RPMI8226 (cell line): ENCODE measurements at places on chromosomes 4 and X.

DNA sequence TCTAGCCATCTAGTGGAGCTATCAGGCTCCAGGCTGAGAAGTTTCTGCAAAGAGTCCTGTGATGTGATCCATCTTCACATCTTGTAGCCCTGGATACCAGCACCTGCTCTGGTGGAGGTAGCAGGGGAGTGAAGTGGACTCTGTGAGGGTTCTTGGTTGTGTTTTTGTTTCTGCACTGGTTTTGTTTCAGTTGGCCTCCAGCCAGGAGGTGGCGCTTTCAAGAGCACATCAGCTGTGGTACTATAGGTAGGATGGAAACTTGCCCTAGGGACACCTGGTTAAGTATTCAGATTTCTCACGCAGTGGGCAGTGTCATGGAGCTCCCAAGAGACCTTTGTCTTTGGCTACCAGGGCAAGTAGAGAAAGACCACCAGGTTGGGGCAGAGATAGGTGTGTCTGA lies 257.5 kb upstream of the SLC7A11 start:
- DNase-seq: no peak

DNA sequence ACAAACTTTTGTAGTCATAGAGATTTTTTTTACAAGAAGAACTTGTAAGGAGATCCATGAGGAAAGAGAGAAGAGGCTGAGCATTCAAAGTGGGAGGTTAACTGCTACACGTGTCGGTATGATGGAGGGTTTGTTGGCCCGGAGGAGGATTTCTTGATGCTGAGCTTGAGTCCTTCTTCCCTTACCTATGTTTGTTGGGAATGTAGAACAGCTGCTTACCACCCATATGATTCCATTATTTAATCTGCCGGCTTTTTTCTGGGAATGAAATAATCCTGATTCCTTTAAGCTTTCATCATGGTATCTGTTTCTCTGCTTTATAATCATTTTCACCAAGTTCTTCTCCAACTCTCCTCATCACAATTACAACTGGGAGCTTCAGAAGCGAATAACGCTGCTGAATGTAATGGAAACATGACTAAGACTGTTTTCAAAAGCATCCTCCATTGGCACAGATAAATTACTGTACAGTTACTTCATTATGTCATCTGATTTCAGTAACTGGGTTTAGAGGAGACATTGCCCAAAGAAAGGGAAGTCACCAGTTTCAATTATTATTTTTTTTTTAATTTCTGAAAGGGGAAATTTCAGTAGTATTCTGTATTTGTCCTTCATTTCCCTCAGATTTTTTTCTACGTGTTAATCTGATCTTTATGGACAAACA lies 420.6 kb downstream of the SPRY1 start:
- DNase-seq: no peak

DNA sequence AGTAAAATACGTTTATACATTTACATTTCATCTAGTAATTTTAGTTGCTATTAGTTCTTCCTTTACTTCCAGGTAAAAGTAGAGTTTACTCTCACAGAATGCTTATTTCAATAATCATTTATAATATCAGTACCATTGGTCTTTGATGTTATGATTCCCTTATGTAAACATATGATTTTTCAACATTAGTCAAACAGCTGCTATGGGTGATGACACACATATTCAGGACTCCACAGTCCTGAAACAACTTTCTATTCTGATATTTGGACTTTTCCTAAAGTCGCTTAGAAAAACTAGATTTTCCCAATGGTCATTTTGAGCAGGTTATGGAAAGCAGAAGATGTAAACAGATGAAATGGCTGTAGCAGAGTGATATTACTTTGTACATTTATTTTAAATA lies 369.8 kb downstream of the UNC5C start:
- DNase-seq: no peak

DNA sequence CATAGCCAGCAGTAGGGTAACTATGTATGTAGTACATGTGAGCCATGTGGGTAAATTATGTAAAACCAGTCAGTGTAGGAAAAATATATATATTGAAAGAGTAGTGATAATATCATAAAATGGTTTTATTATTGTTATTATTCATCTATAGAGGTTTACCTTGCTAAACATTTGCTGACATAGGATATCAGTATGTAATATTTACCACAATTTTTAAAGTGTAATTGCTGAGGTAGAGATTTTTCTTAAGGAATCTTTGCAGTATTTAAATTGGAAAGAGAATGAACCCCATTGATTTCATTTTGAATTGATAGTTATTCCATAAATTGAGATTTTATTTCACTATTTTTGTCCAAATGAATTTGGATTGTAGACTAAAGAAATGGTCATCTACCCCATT lies 27.1 kb downstream of the SLAIN2 start:
- no peak for DNase-seq
